ENCODE measurements at places on chromosomes 12 and 14. TPM values are rescaled to one million over a fixed set of nuclear protein-coding genes. Genes with fewer than 3 reads are reported as not detected.

GRCh38 chr12:23540572-23540971, 408.9 kb downstream of the SOX5 start:
- no peak for DNase-seq

DNA sequence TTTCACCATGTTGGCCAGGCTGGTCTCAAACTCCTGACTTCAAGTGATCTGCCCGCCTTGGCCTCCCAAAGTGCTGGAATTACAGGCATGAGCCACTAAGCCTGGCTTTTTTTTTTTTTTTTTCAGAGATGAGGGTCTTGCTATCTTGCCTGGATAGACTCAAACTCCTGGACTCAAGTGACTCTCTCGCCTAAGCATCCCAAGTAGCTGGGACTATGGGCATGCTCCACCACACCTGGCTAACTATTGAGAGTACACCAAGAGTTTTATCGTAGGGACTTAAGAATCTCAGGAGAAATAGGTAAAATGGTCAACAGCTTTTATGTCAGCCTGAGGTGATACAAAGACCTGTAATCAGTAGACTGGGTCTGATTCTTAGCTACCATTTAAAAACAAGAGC, 31.2 kb upstream of the SIX1 start:
- DNase-seq = no peak

DNA sequence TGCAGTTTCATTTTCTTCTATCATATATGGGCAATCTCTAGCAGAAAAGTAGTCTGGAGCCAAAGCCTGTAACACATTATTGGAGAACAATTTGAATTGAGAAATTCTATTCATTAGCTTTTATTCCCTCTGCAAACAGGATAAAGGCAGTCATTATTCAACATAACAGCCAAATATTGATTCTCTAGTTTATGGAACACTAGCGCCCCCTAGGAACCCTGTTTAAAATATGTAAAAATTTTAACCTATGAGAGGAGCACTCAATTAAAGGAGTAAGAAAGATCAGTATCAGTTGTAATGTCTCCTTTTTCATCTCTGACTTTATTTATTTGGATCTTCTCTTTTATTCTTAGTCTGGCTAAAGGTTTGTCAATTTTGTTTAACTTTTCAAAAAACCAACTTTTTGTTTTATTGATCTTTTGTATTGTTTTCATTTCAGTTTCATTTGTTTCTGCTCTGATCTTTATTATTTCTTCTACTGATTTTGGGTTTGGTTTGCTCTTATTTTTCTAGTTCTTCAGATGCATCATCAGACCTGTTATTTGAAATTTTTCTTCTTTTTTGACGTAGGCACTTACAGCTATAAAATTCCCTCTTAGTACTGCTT, 4.8 kb upstream of the LMNTD1 start:
- DNase-seq = peak; percentile 30

DNA sequence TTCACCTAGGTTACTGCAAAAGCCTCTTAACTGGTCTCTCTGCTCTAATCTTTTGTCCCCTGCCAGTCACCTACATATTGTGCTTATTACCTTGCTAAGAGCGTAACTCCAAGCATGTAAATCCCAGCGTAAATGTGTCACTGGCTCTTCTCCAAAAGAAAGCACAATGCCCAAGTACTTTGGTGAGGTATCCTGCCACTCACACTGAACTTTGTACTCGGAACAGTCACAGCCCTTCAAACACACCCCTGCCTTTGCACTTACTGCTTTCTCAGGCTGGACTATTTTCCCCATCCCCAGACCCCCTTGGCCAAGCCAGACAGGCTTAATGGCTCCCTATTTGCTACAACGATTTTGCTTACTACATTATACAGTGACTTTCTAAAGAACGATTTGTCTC, 31.7 kb downstream of the GALNT4 start:
- DNase-seq = peak; percentile 82

DNA sequence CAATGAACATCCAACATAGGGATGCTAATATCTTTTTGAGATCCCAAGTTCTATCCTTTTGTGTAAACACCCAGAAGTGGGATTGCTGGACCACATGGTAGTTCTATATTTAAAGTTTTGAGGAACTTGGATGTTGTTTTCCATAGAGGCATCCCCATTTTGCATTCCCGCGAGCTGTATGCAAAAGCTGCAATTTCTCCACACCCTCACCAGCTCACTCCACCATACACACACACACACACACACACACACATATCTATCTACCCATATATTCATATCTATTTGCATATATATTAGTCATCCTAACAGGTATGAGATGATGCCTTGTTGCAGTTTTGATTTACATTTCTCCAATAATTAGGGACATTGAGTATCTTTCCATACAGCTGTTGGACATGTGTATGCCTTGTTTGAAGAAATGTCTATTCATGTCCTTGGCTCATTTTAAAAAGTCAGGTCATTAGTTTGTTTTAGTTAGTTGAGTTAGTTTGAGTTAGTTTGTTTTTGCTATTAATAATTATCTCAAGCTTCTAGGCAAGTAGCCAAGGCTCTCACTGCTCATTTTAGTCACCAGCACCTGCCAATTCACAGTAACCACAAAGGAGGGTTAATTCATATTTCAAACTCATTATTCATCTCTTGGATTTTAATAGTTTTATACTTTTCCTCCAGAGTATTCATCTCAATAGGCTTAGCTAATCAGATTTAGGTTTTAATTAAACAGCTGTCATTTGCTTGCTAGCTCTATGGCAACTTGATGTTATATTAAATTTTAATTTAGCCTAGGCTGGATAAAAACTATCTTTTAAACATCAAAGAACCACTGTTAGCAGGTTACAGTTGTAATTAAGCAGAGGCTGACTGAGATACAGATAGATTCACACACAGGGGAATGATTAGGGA, 1435.9 kb upstream of the TMEM132C start:
- no peak for DNase-seq

PIWIL1 gene
- not detected for total RNA-seq
